ENCODE measurements at places on chromosomes 12 and 14. TPM values are rescaled to one million over a fixed set of nuclear protein-coding genes. Genes with fewer than 3 reads are reported as not detected.

The OR4E2 gene
- 0.12 TPM for total RNA-seq

The FAM216A gene
- 19.4 TPM for total RNA-seq

The LHX5 gene
- total RNA-seq, result not detected

The BEST3 gene
- 0.12 TPM for total RNA-seq

The CCDC177 gene
- under 0.01 TPM for total RNA-seq

The PRB2 gene
- not detected for total RNA-seq

The TAS2R50 gene
- 3.5 TPM for total RNA-seq

The PLEKHD1 gene
- under 0.01 TPM for total RNA-seq

The KCNK10 gene
- total RNA-seq, result not detected

The LLPH gene
- total RNA-seq, result 4.3 TPM

The LALBA gene
- total RNA-seq, result not detected

The FOXG1 gene
- total RNA-seq, result under 0.01 TPM

The DCN gene
- total RNA-seq, result 87.0 TPM

The RIPK3 gene
- 0.50 TPM for total RNA-seq

The TNFAIP2 gene
- total RNA-seq, result 29.4 TPM

The ATF1 gene
- 26.4 TPM for total RNA-seq

The OASL gene
- total RNA-seq, result 0.50 TPM
